ENCODE measurements at places on chromosomes 4 and X.

DNA sequence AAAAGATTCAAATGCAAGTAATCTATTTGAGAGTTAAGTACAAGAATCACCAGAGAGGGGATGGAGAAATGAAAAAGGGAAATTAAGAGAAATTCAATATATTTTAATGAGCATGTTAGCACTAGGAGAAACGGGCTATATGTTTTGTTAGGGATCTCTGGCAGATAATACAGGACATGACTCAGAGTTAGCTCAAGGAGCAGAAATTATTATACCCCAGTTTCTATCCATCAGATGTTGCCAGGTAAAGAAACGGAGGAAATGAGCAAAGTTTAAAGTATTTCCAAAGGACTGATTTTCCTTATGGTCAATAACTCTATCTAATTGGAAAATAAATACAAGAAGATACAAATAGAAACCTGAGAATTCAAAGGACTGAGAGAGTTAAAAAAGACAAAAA, 867.6 kb downstream of the TRAM1L1 start:
- DNase-seq: no peak

GRCh38 chr4:158714937-158715336, 8.3 kb downstream of the PPID start:
- DNase-seq: no peak

GRCh38 chr4:80367737-80368136, 32.2 kb downstream of the CFAP299 start:
- no peak for DNase-seq

DNA sequence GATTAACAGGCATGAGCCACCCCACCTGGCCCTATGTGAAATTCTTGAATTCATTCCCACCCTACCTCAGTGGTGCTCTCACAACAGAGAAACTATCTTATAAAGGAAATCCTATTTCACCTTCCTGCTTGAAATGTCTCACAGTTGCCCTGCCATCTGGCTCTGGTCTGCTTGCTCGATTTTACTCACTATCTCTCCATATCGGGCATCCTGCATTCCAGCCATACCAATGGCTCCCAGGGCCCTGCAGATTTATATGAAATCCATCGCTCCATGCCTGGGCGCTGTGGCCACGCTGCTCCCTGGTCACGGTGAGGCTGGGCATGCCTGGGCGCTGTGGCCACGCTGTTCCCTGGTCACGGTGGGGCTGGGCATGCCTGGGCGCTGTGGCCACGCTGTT, 15.8 kb downstream of the SORBS2 start:
- no peak for DNase-seq

All from kidney (tissue), 22 donors.